ENCODE measurements at places on chromosomes 12 and 14.

- no peak for DNase-seq
These were observed 138.8 kb upstream of the HMGA2 start for GRCh38 chr12:65685514-65685913.

DNA sequence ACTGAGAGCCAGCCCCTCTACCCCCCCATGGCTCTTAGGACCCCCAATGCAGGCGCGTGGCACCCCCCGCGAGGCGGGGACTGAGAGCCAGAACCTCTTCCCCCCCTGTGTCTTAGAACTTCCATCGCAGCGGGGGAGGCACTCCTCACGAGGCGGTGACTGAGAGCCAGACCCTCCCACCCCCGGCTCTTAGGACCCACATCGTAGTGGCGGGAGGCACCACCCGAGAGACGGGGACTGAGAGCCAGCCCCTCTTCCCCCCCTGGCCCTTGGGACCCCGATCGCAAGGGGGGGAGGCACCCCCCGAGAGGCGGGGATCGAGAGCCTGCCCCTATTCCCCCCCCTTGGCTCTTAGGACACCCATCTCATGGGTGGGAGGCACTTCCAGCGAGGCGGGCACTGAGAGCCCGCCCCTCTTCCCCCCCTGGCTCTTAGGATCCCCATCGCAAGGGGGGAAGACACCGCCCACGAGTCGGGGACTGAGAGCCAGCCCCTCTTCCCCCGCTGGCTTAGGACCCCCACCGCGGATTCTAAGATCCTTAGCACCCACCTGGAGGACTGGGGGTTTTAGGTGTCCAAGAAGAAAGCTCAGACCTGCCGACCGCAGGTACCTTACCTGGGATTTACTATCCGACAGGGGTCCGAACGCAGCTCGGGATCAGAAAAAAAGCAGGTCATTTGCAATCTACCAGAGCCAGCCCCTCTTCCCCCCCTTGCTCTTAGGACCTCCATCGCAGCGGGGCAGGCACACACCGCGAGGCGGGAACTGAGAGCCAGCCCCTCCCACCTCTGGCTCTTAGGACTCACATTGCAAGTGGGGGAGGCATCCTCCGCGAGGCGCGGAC is 44.9 kb downstream of the DDX11 start:
- no peak for DNase-seq

DNA sequence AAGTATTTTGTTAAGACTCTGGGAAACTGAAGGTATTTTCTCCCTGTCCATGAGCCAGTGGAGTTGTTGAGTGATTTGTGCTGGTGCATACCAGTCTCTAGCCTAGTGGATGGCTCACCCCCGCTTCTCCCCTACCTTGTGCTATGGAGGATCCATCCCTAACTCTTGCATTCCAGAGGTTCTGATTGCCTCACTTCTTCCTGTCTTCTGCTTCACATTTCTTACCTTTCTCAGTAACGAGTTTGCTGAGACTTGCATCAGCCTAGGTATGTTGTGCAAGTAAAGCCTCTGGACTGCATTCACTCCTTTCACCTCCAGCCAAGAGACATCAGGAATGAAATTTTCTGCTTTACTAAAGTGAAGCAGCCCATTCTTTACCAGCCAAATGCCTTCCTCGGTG is 391.6 kb downstream of the ZFP36L1 start:
- DNase-seq: no peak

DNA sequence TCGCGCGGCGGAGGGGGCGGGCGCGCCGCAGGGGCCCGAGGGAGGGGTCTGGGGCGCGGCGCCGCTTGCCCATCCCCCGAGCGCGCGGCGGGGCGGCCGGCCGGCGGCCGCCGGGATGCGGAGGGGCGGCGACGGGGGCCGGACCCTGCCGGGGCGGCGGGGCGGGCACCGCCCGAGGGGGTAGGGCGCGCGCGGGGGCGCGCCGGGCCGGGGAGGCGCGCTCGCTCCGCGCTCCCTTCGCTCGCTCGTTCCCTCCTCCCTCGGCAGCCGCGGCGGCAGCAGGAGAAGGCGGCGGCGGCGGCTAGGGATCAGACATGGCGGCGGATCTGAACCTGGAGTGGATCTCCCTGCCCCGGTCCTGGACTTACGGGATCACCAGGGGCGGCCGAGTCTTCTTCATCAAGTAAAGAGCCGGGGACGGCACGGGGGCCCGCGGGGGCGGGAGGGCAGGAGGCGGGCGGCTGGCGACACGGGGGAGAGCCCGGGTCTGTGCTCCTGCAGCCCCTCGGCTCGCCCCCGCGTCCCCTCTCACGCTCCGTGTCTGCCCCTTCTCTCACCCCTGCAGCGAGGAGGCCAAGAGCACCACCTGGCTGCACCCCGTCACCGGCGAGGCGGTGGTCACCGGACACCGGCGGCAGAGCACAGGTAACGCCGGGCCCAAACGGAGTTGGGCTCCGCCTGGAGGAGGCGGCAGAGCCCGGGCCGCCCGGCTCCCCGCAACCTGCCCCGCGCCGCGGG is at the start of gene PLEKHA5:
TSS of gene PLEKHA5 (plus strand) at position 248 of the 738 bp plus-strand sequence. CDS start at position 315, 67 bp downstream.
- peak; percentile 0 for DNase-seq

- no peak for DNase-seq
These were observed 44.6 kb upstream of the ANO2 start for GRCh38 chr12:5989621-5990020.

DNA sequence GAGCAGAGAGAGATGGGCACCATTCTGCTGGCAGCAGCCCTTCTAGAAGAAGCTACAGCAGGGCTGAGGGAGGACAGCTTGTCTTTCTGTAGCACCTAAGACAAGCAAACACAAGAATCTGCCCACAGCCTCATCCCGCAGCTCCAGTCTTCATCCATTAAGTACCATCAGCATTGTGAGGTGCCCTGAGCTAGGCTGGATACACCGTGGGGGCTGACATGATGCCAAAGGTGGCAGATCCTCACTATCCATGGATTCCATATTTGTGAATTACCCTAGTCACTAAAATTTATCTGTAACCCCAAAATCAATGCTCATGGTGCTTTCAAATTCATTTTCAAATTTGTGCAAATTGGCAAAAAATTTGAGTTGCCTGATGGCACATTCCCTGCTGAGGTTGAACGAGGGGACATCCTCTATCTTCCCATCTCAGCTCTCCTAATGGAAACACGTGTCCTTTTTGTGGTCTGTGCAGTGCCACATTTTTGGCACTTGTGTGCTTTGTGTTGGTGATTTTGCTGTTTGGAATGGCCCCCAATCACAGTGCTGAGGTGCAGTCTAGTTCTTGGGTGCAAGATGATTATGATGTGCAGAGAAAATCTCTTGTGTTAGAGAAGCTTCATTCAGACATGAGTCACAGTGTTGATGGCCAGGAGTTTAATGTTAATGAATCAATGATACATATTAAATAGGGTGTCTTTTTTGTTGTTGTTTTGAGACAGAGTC is 7.0 kb downstream of the PITPNM2 start:
- no peak for DNase-seq

DNA sequence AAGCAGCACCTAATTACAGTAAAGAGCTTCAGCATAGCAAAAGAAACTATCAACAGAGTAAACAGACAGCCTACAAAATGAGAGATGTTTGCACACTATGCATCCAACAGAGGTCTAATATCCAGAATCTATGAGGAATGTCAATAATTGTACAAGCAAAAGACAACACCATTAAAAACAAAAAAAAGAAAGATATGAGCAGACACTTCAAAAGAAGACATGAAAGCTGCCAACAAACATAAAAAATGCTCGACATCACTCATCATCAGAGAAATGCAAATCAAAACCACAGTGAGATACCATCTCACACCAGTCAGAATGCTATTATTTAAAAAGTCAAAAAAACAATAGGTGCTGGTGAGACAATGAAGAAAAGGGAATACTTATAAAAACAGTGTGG is 273.1 kb downstream of the TMTC2 start:
- DNase-seq: no peak

DNA sequence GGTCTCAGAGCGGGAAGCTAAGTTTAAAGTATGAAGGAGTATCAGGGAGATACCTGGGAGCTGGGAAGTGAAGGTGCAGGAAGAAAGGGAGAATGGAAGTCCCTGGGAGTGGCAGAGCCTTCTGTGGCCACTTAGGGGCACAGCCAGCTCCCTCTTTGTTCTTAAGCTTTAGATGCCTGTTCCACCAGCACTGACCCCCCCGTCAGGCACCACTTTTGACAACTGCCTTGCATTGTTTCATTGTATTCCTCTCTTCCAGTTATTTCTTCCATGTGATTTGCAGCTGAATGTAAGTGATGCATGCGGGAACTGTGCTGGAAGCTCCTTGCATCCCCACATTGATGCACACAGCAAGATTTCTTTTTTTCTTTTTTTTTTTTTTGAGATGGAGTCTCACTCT is 2.6 kb downstream of the GALNT16 start:
- DNase-seq: no peak

GRCh38 chr12:116537101-116537904 is 21.9 kb upstream of the MAP1LC3B2 start:
- no peak for DNase-seq

- no peak for DNase-seq
These were observed at the start of gene OR4K15 for GRCh38 chr14:19975291-19975690. Gene OR4K15, plus strand, starts transcription at chr14:19975591. Its CDS starts 0 bp downstream, at chr14:19975591.

GRCh38 chr12:14314801-14315200 is 50.7 kb upstream of the ATF7IP start:
- DNase-seq: no peak

DNA sequence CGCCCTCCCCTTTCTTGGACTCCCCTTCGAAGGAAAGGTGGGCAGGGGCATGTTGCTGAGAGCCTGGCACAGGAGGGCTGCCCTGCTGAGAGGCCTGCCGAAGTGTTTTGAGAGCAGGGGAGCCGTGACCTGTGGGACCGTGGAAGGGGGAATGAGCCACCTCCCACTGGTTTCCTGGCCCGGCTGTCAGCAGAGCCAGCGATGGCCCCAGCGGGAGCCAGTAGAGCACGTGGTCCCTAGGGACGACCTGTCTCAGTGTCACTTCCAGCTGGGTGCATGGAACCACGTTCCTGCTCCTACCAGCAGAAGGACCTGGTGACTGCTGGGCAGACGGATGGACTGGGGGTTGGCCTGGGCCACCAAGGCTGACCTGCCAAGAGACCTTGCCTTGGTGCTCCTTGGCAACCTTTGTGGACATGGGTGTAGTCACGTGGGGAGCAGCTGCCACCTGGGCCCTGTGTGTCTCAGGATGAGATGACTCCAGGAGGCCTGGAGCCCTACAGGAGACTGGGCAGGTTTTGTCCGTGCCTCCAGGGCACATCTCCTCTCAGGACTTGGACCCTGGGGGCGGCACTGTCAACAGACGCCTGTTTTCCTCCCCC is 34.6 kb downstream of the BEGAIN start:
- no peak for DNase-seq

Data from stimulated activated CD4-positive, alpha-beta T cell treated with anti-CD3 and anti-CD28 coated beads, TNF-alpha, amount 100 ng/mL, for 1 hour (primary cell).